ENCODE measurements at places on chromosomes 4 and X.

DNA sequence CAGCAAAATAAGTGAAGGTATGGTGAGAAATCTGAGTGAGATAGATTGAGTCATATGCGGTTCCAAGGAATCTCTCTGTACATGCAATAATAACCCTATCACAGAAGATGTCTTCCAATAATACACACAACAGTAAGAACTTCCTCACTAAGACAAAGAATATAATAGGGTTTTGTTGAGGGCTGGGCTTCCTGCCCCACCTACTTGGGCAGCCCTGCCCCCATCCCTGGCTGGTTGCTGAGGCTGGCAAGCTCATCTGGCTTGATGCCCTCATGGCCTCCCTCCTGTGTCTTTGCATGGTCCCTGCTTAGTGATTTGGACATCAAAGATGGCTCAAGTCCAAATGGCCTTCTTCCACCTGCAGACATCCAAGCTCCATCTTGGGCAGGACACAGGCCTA lies 2.7 kb downstream of the GEMIN8 start:
- peak; percentile 26 for DNase-seq

DNA sequence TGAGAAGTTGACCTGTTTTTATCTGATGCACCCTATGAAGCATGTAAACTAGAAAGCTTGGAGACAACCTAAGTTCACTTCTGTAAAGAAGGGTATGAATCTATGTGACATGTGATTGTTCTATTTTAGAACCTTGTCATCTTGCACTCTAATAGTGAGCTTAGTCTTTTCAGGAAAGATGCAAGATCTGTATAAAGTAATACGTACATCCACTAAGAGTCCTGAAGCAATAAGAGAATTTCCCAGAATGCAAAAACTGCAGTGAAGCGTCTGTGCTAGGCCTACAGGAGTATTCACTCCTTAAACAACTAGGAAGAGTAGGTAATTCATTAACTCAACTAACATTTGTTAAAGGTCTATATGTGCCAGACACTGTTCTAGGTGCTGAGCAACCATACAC lies 23.3 kb upstream of the NDP start:
- DNase-seq = no peak

GRCh38 chr4:8854931-8855330 lies 16.7 kb downstream of the HMX1 start:
- no peak for DNase-seq

DNA sequence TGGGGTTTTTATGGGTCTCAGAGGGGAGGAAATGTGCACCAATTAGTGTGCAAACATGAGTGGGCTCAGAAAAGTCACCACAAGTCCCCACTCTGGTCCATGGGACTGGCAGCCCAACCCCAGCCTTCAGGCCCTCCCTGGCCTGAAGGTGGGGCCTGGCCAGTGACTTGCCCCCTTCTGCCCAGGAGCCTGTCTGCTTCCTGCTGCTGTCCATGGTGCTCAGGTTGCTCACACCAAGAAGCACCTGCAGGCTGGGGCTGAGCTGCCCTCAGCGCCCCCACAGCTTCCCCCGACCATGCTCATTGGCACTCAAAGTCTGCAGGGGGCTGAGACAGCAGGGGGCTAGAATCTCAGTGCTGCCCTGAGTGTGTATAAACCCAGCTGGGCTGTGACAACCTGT lies 30.6 kb upstream of the GC start:
- DNase-seq = no peak

DNA sequence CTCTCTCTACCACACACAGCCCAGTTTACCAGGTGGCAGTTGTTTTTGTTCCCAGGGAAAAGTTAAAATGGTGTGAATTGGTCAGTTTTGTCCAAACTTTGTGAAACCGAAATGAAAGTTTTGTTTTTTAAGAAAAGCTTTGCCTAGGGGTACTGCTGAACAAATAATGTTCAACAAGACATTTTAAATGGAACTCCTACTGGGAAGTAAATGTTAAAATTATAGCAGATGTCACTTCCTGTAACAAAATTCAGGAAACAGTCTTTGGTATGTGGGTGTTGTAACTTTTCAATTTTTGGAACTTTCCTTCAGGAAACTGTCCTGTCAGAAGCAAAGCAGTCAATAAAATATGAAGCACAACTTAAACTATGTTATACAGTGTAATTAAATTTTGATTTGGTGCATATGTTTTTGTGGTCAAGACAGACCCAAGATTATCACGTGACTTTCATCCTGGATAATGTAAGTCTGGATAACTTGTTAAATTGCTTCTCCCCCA lies 79.5 kb downstream of the AFF1 start:
- no peak for DNase-seq

DNA sequence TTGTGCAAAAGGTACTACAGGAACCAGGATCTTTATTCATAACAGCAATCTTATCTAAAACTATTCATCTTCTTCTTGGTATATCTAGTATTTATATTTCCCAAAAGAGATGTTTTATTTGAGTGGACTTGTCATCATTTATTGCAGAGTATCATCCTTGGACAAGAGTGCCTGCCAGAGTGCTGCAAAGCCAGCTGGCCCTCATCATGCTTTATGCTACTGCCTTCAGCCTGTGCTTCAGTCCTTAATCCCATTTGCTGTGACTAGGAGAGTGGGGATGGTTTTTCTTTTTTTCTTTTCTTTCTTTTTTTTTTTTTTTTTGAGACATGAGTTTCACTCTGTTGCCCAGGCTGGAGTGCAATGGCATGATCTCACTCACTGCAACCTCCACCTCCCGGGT lies 33.5 kb upstream of the ELF2 start:
- DNase-seq = no peak

DNA sequence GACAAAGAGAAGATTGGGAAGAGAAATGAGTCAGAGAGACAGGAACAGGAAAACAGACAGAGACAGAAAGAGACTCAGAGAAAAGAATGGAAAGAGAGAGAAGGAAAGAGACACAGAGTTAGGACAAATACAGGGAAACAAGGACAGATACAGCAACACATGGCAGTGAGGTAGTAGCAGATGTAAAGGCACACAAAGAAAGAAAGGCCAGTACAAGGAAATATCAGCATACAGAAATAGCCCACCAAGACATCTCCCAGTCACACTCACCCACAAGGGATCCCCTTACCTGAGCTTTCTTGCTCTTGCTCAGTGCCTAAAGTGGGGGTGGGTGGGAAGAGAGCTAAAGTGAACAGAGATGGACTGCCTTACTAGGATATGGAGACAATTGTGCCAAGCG lies 4.2 kb downstream of the GRIPAP1 start:
- DNase-seq = no peak

GRCh38 chrX:86002076-86002896 lies 45.1 kb downstream of the CHM start:
- peak; percentile 49 for DNase-seq

DNA sequence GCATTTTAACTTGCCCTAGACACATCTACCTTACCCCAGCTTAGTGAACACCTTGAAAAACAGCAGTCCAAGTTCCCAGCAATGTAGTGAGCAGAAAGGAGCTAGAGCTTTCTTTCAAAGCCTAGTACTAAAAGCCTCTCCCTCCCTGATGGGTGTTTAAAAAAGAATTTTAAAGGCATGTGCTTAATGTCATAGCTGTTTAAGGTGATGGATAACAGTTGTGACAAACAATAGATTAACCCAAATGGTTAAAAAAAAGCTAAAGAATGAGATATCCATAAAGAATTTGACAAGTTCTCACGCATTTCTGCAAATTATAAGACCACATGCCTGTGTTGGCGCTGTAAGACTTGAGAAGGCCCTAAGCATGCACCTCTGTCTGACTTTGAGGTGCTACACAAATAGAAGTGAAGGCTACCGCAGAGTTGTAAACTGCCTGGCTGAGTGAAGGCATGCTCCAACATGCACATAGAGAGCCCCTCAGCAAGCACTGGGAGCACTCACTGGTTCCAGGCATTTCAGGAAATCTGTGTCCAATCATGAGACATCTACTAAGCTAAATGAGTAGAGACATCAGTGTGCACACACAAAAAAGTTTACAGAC lies 94.0 kb downstream of the PHF8 start:
- DNase-seq = no peak

GRCh38 chr4:7581477-7581876 lies 146.7 kb upstream of the PSAPL1 start:
- no peak for DNase-seq

- DNase-seq = no peak
Measured at GRCh38 chr4:159434114-159434870, 331.4 kb downstream of the RAPGEF2 start.

DNA sequence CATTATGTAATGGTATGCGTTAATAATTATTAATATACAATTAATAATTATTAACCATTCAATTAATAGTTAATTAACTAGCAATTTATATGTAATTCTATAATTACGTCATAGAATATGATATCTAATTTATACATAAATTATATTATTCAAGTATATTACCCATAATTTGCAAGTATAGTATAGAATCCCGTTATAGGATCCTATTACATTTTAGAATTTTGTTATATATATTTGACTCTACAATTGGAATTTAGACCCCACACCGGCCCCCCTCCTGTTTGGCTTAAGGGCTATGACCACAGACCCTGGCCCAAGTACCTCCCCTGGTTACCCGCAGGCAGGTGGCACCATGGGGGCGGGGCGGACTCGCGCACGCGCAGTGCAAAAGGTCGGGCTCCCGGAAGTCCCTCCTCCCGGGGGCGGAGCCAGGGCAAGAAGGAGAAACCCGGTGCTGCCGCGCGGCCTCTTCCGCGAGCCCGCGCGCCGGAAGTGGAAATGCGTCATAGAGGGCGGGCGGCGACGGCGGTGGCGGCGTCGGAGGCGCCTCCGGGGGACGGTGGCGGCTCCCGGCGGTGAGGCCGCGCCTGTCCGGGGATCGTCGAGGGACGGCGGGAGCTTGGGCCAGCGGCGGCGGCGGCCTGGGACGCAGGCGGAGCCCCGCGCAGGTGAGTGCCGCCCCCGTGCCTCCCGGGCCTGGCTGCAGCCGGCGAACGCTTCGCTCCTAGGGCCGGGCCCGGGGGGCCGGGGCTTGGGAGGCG lies at the start of gene AKAP17A:
AKAP17A (plus strand) TSS at position 503 of the 761 bp plus-strand sequence. CDS start 1,859 bp downstream, outside the sequence.
- peak; percentile 98 for DNase-seq

DNA sequence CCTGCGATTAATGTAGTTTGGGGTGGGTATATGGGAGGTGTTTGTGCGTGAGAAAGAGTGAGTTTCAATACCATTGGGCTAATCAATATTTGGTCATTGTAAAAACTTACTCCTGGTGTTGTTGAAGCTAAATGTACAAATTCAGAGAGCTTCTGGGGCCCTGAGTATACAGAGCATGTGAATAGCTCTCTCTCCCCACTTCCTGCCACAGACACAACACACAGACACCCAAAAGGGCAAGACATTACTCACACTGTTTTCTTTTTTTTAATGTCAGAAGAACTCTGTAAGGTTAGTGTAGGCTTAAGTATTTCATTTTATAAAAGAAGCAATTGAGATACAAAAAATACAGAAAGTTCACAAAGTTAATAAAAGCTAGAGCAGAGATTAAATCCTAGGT lies 151.3 kb upstream of the KCNIP4 start:
- peak; percentile 5 for DNase-seq

DNA sequence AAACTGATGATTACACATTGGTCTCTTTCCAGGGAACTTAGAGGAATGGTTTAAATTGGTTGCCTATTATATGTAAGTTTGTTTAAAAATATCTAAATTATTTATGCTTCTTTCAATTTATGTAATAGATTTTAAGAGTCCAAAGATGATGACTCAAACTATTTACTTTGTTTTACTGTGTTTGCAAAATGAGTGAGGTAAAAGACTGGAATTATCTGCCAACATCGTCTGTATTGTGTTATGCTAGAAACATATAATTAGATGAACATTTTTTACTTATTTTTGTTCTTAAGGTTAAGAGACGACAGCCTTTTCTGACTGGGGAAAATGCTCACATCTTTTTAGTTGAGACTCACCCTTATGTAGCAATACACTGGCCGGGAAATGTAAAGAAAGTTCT lies 51.1 kb upstream of the SYTL5 start:
- no peak for DNase-seq

GRCh38 chr4:39642885-39643552 lies 4.4 kb upstream of the SMIM14 start:
- no peak for DNase-seq

DNA sequence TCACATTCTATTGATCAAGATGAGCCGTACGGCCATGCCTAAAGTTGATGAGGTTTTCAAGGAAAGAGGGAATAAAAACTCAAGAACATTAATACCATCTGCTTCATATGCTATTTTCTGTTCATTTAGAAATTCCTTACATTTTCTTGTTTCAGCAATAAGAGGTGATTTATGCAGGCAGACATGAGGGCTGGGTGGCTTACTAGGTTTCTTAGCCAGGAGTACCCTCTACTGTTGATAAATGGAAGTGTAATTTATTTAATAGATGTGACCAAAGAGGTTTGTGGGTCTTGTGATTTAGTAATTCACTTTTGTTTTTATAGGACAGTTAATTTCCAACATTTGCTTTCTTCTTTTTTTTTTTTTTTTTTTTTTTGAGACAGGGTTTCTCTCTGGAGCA lies 6.4 kb upstream of the SMIM9 start:
- no peak for DNase-seq

GRCh38 chr4:186348433-186348832 lies 82.4 kb downstream of the F11 start:
- no peak for DNase-seq

- DNase-seq = no peak
Measured at GRCh38 chrX:111354496-111354895, 57.5 kb downstream of the DCX start.

DNA sequence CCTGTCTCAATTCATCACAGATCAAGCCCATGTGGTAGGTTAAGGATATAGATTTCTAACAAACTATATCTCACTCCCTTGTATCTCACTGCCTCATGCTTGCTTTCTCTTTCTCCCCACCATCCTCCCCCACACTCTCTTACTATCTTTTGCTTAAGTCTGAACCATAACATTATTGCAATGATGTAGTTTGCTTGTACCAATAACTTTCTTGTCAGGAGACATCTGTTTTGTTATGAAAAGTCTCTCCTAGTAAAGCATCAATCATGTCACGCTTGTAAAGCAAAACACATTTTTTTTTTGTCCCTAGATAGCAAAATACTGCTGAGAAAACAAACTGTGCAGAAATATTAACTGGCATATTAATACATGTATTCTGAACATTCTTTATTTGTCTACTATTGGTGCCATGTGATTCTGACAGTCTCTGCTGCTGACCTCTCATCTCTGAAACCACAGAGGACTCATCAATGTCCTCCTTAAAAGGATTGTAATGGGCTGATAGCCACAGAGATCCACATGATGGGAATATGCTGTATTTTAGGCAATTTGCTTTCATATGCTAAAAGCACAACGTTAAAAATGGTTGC lies 217.5 kb downstream of the VEGFC start:
- DNase-seq = no peak

GRCh38 chr4:89837385-89837992 lies 528 bp upstream of the SNCA start:
- DNase-seq = peak; percentile 54

GRCh38 chrX:19576742-19577141 lies 61.4 kb upstream of the MAP3K15 start:
- DNase-seq = no peak

DNA sequence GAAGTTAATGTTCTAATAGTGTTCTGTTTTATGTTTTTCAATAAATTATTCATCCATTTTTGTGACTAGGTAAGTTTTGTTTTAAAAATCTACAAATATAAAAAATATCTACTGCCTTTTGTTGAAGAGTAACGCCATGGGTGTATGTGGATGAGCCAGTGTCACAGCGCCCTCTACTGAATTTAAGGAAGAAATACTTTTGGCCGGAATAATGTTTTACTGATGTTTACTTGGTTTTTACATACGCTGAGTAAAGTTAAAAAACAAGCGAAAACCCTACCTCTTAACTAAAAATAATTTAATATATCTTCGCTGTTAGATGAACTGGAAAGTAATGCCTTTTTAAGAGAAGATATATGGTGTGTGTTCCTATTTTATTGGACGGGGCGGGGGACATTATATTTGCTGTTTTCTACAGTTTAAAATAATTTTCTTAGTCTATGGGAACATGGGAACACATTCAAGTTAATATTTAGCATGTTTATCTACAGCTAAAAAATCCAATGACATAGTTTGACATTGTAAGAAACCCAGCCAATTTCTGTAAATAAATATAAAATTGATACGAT lies 86.1 kb downstream of the CPE start:
- DNase-seq = no peak

Data from stomach (tissue), 19 donors.